ENCODE measurements at places on chromosomes 5 and 9.

GRCh38 chr5:131019111-131019510, 145.9 kb downstream of the HINT1 start:
- DNase-seq, result no peak

GRCh38 chr5:170782438-170782837, 1.1 kb upstream of the GABRP start:
- no peak for DNase-seq

- no peak for DNase-seq
These were observed 3.1 kb downstream of the EDF1 start for GRCh38 chr9:136862849-136863622.

- no peak for DNase-seq
These were observed 32.6 kb upstream of the LHX2 start for GRCh38 chr9:123978981-123979380.

DNA sequence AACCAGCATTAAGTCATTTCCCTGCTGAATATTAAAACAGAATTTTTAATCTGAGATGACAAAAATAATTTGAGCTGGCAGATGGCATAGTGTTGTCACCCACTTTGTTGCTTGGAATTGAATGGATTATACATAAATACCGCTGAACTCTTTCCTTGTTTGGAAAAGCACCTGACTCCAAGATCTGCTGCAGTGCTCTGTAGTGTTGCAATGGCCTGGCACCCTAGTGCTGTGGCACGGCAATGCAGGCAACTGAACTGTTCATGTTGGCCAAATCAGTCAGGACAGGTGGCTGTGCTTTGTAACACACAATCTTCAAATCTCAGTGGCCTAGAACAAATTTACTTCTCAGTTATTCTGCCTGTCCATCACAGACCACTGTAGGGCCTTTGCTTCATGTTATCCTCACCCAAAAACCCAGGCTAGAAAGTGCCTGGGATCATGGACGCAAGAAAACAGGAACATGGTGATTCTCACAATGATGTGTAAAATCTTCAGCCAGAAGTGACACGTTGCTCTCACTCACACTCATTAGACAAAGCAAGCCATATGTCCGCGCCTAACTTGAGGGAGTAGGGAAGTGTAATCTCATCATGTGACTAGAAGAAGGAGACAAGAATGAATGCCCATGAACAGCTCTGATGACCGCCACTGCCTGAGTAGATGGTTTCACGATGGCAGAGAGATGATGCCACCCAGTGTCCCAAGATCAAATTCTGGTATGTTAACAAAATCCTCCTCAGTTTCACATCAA, 191.9 kb upstream of the PUM3 start:
- no peak for DNase-seq
